ENCODE measurements at places on chromosomes 7 and 10. TPM values are rescaled to one million over a fixed set of nuclear protein-coding genes. Genes with fewer than 3 reads are reported as not detected.

GRCh38 chr7:41375582-41375981 lies 327.3 kb downstream of the INHBA start:
- H3K4me3 ChIP-seq = no peak overlapping the region
- no peaks in the 10 kb centered on the region for H3K4me1 ChIP-seq
- no peak for DNase-seq
- no peaks in the 10 kb centered on the region for H3K27me3 ChIP-seq
- H3K27ac ChIP-seq = no peak overlapping the region

- H3K36me3 ChIP-seq = peaks cover 63% of the 10 kb centered on the region
- H3K27me3 ChIP-seq = no peaks in the 10 kb centered on the region
- H3K4me1 ChIP-seq = no peaks in the 10 kb centered on the region
These were observed 38.1 kb upstream of the ANTXRL start for GRCh38 chr10:46248651-46249146.

GRCh38 chr10:35558276-35558675 lies 46.9 kb upstream of the GJD4 start:
- no peak overlapping the region for H3K27ac ChIP-seq
- no peaks in the 10 kb centered on the region for H3K27me3 ChIP-seq
- no peak for DNase-seq
- no peak overlapping the region for H3K4me3 ChIP-seq
- H3K36me3 ChIP-seq = peaks cover 13% of the 10 kb centered on the region

The UNCX gene
- not detected for total RNA-seq

GRCh38 chr7:80642871-80643270 lies 4.4 kb downstream of the CD36 start:
- no peak overlapping the region for H3K4me3 ChIP-seq
- H3K4me1 ChIP-seq = no peaks in the 10 kb centered on the region
- no peaks in the 10 kb centered on the region for H3K36me3 ChIP-seq
- H3K27me3 ChIP-seq = no peaks in the 10 kb centered on the region
- no peak overlapping the region for H3K27ac ChIP-seq

GRCh38 chr7:128155100-128155740 lies 85.9 kb upstream of the LEP start:
- DNase-seq = no peak
- H3K36me3 ChIP-seq = no peaks in the 10 kb centered on the region
- H3K4me1 ChIP-seq = no peaks in the 10 kb centered on the region
- H3K4me3 ChIP-seq = no peak overlapping the region
- H3K27ac ChIP-seq = no peak overlapping the region

DNA sequence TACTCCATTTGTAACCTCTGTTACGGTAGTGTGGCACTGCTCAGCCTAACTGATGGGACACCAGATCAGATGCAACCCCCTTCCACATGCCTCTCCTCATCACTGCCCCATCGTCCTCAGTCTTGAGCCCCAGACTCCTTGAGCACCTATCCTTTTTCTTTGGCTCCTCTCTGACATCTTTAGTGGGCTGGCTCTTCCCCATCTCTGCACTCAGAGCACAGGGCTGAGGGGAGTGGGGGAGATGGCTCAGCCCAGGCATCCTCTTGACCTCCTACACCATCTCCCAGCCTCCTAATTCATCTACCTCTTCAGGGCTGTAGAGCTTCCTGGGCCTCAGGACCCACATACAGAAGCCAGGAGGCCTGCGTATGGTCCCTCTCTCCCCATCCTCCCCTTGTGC lies 1.5 kb upstream of the POLM start:
- peaks cover 36% of the 10 kb centered on the region for H3K4me1 ChIP-seq
- DNase-seq = no peak
- H3K27ac ChIP-seq = no peak overlapping the region
- H3K36me3 ChIP-seq = peaks cover 18% of the 10 kb centered on the region

GRCh38 chr10:44325596-44326307 lies 59.1 kb downstream of the CXCL12 start:
- H3K36me3 ChIP-seq = no peaks in the 10 kb centered on the region
- H3K4me3 ChIP-seq = no peak overlapping the region
- no peak overlapping the region for H3K27ac ChIP-seq
- no peaks in the 10 kb centered on the region for H3K4me1 ChIP-seq

The CLDN3 gene
- total RNA-seq = 0.50 TPM

The SFRP4 gene
- total RNA-seq = 0.16 TPM

DNA sequence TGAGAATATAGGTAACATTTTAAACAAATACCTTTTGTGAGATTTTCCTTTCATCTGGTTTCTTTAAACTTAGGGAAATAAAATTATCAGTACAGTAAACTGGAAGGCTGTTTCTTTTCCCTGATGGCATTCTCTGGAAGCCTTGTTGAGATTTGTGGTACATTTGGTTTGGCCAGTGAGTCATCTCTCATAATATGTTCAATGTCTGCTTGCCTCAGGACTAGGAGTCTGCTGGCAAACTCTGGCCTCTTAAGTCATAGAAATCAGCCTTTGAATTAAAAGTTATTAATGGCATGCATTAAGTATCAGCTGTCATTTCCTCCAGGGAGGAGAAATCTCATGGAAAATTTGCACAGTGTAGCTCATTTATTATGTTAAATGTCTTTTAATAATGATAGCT lies 316.6 kb upstream of the KIAA1217 start:
- no peaks in the 10 kb centered on the region for H3K4me1 ChIP-seq
- no peaks in the 10 kb centered on the region for H3K36me3 ChIP-seq
- H3K27ac ChIP-seq = no peak overlapping the region
- H3K27me3 ChIP-seq = no peaks in the 10 kb centered on the region

DNA sequence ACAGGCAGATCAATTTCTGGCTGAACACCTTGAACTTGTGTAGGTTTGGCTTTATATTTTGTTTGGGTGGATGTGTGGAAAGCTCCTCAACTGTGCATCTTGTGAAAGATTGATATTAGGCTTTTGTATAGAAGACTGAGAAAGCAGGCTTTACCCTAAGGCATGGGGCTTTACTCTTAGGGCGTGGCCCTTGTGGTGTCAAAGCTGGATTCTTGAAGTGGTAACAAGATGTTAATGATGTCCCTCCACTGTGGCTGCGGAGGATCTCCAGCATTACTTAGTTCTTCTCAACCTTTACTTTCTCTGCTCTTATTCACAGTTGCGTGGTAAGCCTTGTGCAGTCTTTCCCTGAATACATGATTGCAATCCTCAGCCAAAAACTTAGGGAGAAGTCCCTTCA lies 54.1 kb upstream of the HECTD2 start:
- H3K27ac ChIP-seq = no peak overlapping the region
- peaks cover 7% of the 10 kb centered on the region for H3K27me3 ChIP-seq

- H3K36me3 ChIP-seq = no peaks in the 10 kb centered on the region
- no peaks in the 10 kb centered on the region for H3K27me3 ChIP-seq
- H3K4me1 ChIP-seq = peaks cover 10% of the 10 kb centered on the region
- no peak overlapping the region for H3K4me3 ChIP-seq
- DNase-seq = no peak
These were observed 56.9 kb upstream of the CHST15 start for GRCh38 chr10:124150189-124150806.

DNA sequence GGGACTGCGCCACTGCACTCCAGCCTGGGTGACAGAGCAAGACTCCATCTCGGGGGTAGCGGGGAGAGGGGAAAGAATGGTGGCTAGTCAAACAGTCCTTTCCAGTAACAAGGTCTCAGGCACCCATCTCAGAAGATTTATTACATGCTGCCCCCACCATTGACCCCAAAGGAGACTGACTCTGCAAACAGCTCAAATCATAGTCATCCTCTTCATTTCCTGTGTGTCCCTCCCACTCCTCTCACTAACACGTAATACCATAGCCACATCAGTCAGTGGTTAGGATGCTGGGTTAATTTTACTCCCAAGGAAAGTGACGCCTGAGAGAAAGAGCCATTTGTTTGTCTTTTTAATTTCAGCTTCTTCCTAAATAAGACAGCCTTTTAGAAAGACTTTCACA lies 56.6 kb upstream of the BET1 start:
- DNase-seq = no peak
- H3K4me1 ChIP-seq = peaks cover 6% of the 10 kb centered on the region
- peaks cover 2% of the 10 kb centered on the region for H3K27me3 ChIP-seq
- H3K4me3 ChIP-seq = no peak overlapping the region

The ZNF775 gene
- 6.3 TPM for total RNA-seq

The ACADSB gene
- 33.0 TPM for total RNA-seq

- H3K27ac ChIP-seq = no peak overlapping the region
- H3K36me3 ChIP-seq = no peaks in the 10 kb centered on the region
- H3K4me3 ChIP-seq = no peak overlapping the region
- H3K4me1 ChIP-seq = no peaks in the 10 kb centered on the region
- no peak for DNase-seq
These were observed 46.7 kb downstream of the TMEM270 start for GRCh38 chr7:73907554-73908122.

GRCh38 chr7:7772397-7772821 lies 54.0 kb upstream of the RPA3 start:
- no peak overlapping the region for H3K27ac ChIP-seq
- no peaks in the 10 kb centered on the region for H3K27me3 ChIP-seq
- no peaks in the 10 kb centered on the region for H3K36me3 ChIP-seq
- no peak overlapping the region for H3K4me3 ChIP-seq
- DNase-seq = no peak
- H3K4me1 ChIP-seq = no peaks in the 10 kb centered on the region

DNA sequence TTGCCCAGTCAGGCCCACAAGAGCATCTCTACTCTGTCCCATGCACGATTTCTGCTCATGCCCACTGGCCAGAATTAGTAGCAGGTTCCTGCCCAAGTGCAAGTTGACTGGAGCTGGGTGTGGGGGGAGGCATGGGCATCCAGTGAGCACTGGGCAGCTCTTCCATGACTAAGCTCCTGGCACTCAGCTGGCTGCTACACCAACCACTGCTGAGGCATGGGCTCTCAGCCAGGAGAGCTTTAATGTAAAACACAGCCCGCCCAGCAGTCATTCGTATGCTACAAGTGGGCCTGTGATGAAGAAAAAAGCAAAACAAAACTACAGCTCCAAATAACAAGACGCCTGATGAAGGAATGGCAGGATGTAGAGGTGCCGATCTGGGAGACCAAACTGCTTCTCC lies 335.4 kb upstream of the PFKP start:
- H3K27me3 ChIP-seq = peaks cover 21% of the 10 kb centered on the region
- no peaks in the 10 kb centered on the region for H3K4me1 ChIP-seq
- no peaks in the 10 kb centered on the region for H3K36me3 ChIP-seq
- H3K4me3 ChIP-seq = no peak overlapping the region

The SHOC2 gene
- total RNA-seq = 62.1 TPM

The CPXM2 gene
- not detected for total RNA-seq

GRCh38 chr10:97319671-97320479 lies 804 bp downstream of the FRAT1 start:
- H3K27me3 ChIP-seq = no peaks in the 10 kb centered on the region
- peak overlapping the region; percentile 85 for H3K4me3 ChIP-seq
- H3K27ac ChIP-seq = peak overlapping the region; percentile 25
- H3K4me1 ChIP-seq = peaks cover 16% of the 10 kb centered on the region

The C10orf53 gene
- not detected for total RNA-seq

The METTL27 gene
- 0.45 TPM for total RNA-seq

The RSU1 gene
- total RNA-seq = 56.2 TPM

GRCh38 chr7:68491523-68492358 lies 1106.5 kb upstream of the AUTS2 start:
- H3K27me3 ChIP-seq = no peaks in the 10 kb centered on the region
- no peak overlapping the region for H3K27ac ChIP-seq
- no peak overlapping the region for H3K4me3 ChIP-seq

The ZNF853 gene
- total RNA-seq = 7.4 TPM

GRCh38 chr10:114811862-114812261 lies 9.7 kb upstream of the FHIP2A start:
- no peaks in the 10 kb centered on the region for H3K27me3 ChIP-seq
- H3K36me3 ChIP-seq = no peaks in the 10 kb centered on the region
- no peaks in the 10 kb centered on the region for H3K4me1 ChIP-seq
- H3K4me3 ChIP-seq = no peak overlapping the region
- DNase-seq = no peak
- H3K27ac ChIP-seq = no peak overlapping the region

The ADO gene
- total RNA-seq = 15.6 TPM

DNA sequence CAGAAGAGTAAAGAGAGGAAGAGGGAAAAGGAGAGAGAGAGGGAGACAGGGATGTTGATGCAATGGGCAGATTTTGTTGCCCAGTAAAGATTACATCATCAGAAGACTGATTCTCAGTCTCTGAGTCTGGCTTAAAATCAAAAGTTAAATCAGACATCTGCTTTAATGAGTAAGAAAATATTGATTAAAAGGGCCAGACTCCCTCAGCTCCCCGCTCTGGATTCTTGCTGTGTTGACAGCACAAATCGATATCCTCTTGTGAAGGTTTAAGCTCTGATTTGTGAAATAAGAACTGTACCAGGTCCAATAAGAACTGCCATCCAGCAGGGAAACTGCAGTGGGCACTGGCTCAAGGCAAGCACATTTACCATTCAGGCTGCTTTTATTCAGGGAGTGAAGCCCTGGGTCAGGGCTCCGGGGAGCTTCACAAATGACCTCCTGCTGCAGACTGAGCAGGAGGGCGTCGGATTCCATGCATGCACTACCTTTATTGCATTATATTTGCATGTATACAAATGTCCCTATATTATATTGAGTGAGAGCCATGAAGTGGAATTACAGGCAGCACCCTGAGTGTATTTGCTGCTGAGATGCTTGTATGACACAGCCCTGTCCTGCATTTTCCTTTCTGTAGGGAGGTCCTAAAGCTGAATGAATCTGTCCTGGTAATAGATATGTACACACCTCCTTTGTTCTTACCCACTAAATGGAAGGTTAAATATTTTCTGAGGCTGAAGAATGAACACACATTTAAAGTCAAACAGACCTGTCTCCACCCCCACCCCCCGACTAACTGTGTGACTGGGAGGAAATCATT lies 401.5 kb downstream of the REEP3 start:
- no peaks in the 10 kb centered on the region for H3K36me3 ChIP-seq
- no peak for DNase-seq
- H3K4me3 ChIP-seq = no peak overlapping the region
- H3K4me1 ChIP-seq = no peaks in the 10 kb centered on the region
- H3K27me3 ChIP-seq = no peaks in the 10 kb centered on the region

DNA sequence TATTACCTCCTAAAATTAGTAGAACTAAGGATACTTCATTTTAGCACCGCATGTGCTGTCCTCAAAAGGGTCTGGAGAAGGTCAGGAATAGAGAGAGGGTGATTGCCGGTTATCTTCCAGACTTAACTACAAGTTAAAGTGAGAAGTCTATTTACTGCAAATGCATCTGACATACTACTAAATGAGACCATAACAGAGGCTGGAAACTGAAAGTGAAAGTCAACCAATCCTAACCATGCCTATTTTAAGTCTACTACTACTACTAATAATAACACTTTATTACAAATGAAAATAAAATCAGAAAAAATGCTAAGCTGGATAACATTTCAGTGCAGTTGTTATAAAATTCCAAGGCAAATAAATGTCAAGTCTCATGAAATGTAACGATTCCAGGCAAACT lies 244.7 kb downstream of the KIF20B start:
- no peaks in the 10 kb centered on the region for H3K36me3 ChIP-seq
- DNase-seq = no peak
- no peak overlapping the region for H3K4me3 ChIP-seq
- H3K27ac ChIP-seq = no peak overlapping the region
- H3K4me1 ChIP-seq = no peaks in the 10 kb centered on the region

The ZNF804B gene
- total RNA-seq = not detected

DNA sequence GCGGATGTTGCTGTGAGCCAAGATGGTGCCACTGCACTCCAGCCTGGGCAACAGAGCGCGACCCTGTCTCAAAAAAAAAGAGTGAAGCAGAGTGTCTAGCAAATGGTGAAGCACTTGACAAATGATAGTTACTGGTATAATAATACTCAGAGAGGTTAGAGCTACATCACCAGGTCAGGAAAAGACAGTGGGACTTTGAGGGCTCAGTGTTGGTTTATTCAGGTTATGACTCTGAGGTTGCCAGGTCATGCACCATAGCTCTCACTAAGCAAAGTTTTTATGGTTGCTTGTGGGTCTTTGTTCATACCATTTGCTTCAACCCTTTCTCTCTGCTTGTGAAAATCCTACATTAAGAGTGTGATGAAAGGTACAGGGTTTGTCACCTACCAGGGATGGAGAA lies 13.6 kb downstream of the MRPS33 start:
- no peak overlapping the region for H3K4me3 ChIP-seq
- H3K4me1 ChIP-seq = no peaks in the 10 kb centered on the region
- H3K36me3 ChIP-seq = peaks cover 9% of the 10 kb centered on the region
- H3K27me3 ChIP-seq = no peaks in the 10 kb centered on the region
